Stimulated activated CD4-positive, alpha-beta T cell treated with anti-CD3 and anti-CD28 coated beads, Interleukin-1b, Interleukin-23, amount 100 ng/mL, for 24 hours (primary cell): ENCODE measurements at places on chromosomes 1 and 21.
A peak's percentile ranks its signal among the peaks of the same experiment; 100 is the strongest.

GRCh38 chr1:169974067-169974466, 80.4 kb upstream of the SCYL3 start:
- DNase-seq = no peak

DNA sequence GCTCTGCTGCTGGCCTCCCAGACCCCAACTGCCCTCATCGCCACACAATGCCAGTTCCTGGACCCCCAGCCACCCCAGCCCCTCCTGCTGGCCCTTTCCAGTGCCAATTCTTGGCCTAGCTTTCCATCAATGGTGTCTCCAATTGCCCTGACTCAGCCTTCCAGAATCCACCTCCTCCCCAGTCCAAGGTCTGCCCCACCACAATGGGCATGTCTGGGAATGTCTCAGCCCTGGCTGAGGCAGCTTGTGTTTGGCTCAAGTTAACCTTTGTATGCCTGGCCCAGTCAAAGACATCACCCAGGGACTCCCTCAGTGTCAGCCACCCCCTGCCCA, 16.4 kb downstream of the ALDH4A1 start:
- DNase-seq = no peak

- no peak for DNase-seq
Measured at GRCh38 chr1:17795836-17796645, 40.9 kb downstream of the ACTL8 start.

- no peak for DNase-seq
Measured at GRCh38 chr21:15966231-15966630, 236.4 kb downstream of the USP25 start.

DNA sequence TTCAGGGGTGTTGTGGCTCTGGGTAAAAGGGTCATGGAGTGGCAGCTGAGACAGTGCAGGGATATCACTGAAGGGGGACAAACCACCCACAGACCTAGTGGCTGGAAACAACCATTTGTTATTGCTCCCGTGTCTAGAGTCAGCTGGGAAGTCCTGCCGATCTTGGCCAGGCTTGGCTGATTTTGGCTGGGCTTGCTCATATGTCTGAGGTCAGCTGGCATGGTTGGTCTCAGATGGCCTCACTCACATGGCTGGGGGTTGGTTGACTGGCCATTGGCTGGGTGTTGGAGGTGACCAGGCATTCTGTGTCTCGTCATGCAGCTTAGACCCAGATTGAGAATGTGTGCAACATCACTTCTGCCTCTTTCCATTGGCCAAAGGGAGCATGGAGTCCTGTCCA, 203.8 kb upstream of the POU3F1 start:
- no peak for DNase-seq

DNA sequence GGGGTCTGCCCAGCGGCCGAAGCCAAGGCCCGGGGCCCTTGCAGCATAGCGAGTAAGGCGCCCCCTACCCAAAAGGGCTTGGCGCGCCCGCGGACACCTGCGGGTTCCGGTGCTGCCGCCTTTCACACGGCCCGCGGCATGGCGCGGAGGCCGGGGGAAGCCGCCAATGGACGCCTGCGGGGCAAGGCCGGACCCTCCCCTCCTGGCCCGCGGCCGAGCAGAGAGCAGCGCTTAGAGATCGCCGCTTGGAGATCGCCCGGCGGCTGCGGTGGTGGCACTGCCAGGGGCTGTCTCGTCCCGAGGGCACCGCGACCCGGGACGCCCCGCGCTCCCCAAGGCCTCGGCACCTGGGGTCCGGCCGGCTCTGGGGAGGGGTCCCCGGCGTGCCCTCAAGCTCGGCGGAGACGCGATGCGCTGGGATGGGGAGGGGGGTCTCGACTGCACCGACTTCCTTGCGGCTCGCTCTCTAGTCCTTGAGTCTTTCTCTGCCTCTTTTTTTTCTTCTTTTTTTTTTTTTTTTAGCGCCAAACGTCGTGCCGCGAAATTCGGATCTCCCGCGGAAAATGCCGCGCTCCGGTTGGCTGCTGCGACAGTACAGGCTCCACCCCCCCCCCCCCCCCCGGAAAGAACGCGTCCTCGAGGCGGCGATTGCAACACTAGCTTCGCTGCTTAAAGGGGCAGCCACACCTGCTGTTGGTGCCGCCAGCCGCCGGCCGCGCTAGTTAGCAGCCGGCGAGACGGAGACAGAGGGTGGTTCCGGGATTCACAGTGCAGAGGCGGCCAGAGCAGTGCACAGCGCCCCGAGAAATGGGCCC, at the start of gene E2F2:
TSS of gene E2F2 (minus strand) at position 487 of the 815 bp plus-strand sequence. CDS start at position 47, 440 bp downstream.
- DNase-seq = peak; percentile 62

DNA sequence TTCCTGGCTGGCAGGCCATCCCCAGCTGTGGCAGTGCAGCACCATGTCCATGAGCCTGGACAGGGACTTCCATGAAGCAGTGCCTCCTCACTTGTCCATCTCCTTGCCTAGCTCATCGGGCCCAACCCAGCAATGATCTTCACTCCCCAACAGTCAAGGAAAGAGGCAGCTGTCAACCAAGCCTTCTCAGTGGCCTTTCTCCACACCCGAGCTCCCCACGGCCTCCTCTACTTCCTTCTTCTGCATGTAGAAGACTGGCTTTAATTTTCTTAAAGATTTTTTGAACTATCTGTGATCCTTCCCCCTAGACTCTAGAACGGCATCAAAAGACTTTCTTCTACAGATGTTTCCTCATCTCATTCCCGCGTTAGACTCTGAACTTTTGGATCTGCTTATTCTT, 65.5 kb upstream of the COA6 start:
- DNase-seq = no peak

DNA sequence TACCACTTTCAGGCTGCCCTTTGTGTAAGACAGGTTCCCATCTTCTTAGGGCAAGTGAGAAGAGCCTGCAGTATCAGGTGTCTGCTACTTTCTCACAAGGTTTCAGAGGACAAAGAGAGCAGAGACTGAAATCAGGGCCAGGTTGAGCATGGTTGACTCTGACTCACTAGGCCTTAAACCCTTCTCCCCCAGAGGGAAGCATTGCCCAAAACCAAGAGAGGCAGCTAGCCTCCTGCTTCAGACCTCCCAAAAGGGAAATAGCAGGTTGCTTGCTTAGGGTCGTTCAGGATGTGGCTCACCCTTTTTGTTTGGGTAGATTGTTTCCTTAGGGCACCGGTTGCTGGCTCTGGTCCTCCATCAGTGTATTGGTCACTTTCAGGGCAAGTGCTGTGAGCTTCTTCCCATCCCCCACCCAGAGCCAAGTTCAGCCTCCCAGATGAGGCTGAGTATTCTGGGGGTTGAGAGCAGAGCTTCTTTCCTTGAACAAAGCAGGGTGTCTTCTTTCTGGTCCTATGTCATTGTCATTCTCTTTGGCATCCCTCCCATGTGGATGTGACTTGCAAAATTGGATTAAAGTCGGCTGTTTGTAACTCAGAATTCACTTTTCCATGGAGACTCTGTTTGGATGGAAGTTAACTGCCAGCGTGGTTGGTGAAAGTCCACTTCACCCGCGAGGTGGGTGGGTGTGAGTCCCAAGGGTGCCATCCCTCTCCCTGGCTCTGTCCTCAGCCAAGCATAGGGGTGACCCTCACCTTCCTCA, 55.5 kb upstream of the GALNT2 start:
- no peak for DNase-seq
